ENCODE measurements at places on chromosomes 1 and 21. TPM values are rescaled to one million over a fixed set of nuclear protein-coding genes. Genes with fewer than 3 reads are reported as not detected.

The GBP7 gene
- total RNA-seq = not detected

The FAM151A gene
- not detected for total RNA-seq

The SMIM1 gene
- total RNA-seq = 1.2 TPM

The MAP3K7CL gene
- 5.8 TPM for total RNA-seq

The HSD11B1 gene
- total RNA-seq = 4.1 TPM

The SMCP gene
- total RNA-seq = not detected

The TTC22 gene
- total RNA-seq = 12.5 TPM

The C1orf159 gene
- 5.9 TPM for total RNA-seq

The HMGCS2 gene
- 0.26 TPM for total RNA-seq

The AMY1C gene
- total RNA-seq = 0.26 TPM

The NUDT4B gene
- total RNA-seq = 2.6 TPM

The KRTAP11-1 gene
- total RNA-seq = not detected

The OR14I1 gene
- not detected for total RNA-seq

The TNFRSF4 gene
- not detected for total RNA-seq
